ENCODE measurements at places on chromosomes 5 and 9.

DNA sequence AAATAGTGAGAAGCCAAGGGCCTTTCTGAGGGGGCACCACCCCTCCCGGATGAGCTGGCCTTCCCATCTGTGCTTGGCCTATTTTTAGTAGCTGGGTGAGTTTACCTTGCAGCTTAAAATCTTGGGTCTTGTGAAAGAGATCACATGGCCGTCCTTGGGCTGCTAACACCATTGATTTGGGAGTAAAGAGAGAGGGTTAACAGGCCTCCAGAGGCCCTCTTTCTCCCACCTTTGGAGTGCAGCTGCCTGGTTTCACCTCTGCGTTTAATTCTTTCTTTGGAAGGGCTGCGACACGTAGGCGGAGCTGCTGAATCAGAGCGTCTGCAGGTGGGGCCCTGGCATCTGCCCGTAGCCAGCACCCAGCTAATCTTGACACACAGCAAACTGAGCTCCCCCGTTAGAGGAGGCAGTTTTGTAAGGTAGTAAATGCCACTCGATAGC lies 12.8 kb downstream of the OLFM1 start:
- no peak for DNase-seq

- DNase-seq, result no peak
Observed at GRCh38 chr5:59036274-59036961, 453.5 kb downstream of the RAB3C start.

GRCh38 chr5:143396353-143396940 lies 7.0 kb downstream of the NR3C1 start:
- no peak for DNase-seq

DNA sequence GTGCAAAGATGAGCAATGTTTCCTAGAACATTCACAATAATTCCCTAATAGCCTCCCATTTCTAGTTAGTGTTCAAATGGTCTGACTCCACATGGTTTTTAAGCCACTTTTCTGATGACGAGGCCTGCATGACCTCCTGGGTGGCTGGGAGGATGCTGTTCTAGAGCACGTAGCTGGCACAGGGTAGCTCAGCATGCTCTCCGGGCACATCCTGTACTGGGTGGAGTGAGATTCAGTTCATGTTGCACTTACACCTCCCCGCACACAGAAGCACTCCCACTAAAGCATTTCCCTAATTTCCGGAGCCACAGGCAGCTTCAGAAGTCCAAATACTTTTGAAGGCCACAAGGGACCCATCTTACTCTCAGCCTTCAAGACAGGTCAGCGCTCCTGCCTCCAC lies 159.8 kb upstream of the LHFPL2 start:
- DNase-seq, result no peak

DNA sequence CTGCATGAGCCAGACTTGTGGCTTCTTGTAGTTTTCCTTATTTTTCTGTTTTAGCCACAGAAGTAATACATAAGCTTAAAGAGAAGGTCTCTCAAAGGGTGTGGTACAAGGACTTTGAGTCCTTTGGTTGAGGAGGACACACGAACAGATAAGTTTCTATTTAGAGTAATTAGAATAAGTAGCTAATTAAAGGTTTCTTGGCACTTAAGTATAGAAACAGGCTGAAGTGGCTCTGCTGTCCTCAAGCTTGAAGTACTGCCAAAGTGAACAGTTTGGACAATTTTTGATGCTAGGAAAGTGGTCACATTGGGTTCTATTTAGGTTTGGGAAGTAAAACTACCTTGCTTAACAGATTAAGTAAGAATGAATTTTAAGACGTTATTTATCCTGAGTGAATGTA lies 278.3 kb upstream of the MPDZ start:
- DNase-seq, result no peak

DNA sequence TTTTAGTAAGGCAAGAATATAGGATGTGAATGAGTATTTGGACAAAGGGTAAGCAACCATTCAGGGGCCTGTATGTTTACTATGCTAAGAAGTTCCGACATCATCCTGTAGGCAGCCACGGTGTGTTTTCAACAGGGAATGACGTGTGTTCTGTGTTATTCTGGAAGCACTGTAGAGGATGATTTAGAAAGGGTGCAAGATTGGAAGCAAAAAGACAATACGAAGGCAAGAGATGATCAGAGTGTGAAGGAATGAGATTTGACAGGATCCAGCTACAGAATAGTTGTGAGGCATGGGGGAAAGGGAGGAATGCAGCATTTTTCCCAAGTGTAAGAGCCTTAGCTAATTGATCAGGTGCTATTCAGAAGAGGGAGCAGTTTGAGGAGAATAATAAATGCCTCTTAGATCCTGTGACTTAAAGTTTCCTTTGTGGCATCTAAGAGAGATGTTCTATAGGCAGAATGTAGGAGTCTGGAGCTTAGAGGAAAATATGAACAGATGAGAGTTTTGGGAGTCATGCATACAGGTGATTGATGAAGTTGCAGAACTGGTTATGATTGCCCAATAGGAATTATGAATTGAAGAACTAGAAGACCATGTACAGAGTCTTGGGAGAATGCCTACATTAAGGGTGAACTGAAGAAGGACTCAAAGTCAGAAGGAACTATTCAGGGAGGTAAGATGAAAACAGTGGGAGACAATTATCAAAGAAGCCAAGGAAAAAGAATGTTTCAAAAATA lies 2.5 kb downstream of the SMC5 start:
- no peak for DNase-seq

GRCh38 chr5:53090229-53090628 lies 19.3 kb downstream of the MOCS2 start:
- no peak for DNase-seq

DNA sequence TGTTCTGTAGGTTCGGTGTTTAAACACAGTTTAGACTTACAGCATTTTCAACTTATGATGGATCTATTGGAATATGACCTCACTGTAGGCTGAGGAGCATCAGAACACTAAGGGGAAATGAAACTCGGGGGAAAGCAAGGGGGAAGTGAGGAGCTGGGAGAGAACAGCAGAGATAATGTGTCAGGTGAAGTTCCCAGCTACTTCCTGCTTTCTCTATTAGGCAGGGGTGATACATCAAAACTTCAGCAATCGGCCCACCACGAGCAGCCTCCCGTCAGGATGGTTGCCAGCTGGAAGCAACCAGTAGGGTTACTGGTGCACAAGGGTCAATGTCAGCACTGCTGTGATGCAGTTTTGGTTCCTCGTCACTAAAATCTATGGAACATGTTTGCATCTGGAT lies 34.3 kb downstream of the FAT2 start:
- no peak for DNase-seq

GRCh38 chr9:127929625-127929979 lies 975 bp downstream of the PIP5KL1 start:
- DNase-seq, result no peak

DNA sequence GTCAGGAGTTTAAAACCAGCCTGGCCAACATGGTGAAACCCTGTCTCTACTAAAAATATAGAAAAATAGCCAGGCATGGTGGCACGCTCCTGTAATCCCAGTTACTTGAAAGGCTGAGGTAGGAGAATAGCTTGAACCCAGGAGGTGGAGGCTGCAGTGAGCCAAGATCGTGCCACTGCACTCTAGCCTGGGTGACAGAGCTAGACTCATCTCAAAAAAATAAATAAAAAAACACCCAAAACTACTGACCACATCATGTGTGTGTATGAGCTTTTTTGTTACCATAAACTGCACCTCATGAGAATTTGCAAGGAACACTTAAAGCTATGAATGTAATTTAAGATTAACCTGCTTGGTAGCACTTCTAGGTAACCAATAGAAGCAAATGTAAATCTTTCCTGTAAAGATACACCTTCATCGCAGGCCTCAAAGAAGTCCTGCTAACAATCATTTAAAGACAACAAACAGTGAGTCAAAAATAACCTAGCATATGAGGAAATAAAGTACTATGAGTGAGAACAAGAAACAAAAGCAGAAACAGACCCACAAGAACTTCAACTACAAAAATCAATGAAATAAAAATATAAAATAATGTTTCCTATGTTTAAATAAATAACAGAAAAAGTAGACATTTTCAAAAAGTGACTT lies 13.0 kb downstream of the SLC38A9 start:
- DNase-seq, result no peak

DNA sequence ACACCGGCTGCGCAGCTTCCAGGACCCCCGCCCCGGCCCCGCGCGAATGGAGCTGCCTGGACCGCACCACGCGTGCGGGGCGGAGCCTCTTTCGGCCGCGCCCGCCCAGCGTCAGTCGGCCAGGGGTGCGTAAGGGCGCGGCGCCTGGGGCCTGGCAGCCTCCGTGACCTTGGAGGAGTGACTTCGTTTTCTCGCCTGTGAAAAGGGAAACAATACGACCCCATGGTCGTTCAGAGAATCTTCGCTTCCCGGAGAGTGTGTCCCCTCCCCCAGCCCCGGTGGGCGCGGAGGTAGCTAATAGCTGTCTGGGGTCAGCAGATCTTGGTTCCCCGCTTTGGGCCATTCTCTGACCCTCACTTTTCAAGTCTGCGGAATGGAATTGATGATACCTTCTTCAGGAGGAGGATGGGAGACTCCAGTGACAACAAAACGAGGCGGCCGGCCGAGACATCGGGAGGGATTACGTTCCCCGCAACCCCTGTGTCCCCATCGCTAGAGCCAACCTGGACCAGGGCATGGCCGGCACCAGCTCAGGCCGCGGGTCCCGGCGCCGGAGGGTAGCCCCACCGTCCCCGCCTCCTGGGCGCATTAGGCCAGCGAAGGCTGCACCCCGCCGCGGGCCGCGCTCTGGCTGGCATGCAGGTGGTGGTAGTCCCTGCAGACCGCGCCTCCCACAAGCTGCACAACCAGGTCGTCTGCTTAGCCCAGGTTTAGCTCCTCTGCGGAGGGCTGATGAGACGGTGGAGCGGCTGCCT lies 5.5 kb upstream of the CDHR2 start:
- DNase-seq, result no peak

DNA sequence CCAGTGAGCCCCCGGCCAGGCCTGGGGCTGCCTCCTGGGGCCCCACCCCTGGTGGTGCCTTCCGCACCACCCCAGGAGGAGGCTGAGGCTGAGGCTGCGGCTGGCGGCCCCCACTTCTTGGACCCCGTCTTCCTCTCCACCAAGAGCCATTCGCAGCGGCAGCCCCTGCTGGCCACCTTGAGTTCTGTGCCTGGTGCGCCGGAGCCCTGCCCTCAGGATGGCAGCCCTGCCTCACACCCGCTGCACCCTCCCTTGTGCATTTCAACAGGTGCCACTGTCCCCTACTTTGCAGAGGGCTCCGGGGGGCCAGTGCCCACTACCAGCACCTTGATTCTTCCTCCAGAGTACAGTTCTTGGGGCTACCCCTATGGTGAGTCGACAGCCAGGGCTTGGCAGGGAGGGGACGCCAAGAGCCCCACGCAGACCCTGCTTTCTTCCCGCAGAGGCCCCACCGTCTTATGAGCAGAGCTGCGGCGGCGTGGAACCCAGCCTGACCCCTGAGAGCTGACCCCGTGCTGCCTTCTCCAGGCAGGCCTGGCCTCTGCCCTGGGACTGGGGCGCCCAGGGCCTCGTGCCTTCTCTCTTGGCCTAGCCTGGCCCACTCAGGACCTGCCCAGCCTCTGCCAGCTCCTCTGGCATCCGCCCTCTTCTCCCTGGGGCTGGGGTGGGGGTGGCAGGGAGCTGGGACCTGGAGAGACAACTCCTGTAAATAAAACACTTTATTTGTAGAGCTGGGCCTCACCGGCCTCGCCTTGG lies 4.0 kb upstream of the EHMT1 start:
- DNase-seq, result no peak

DNA sequence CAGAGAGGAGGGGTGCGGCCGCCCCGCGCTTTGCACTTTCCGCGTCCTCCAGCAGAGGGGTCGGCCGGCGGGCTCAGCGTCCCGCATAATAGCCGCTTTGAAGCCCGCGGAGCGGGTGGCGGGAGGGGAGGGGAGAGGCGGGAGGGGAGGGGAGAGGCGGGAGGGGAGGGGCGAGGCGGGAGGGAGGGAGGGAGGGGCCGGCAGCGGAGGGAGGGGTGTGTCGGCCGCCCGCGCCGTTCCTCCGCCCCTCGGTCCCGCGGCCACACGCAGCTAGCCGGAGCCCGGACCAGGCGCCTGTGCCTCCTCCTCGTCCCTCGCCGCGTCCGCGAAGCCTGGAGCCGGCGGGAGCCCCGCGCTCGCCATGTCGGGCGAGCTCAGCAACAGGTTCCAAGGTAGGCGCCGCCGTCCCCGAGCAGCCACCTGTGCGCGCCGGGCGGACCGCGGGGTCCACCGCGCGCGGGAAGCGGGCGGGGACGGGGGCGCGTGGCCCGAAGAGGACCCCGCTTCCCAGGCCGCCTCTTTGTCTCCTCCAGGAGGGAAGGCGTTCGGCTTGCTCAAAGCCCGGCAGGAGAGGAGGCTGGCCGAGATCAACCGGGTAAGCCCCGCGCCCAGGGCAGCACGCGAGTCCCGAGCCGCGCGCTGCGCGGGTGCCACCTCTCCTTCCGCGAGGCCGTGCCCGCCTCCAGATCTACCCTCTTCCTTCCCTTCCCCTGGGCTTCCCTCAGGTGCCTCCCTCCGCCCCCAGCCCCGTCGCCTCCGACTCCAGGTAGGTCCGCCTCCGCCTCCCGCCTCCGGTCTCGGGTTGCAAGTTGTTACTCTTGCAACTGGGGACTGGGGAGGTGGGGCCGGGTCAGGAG lies at the start of gene AIF1L:
Gene AIF1L (plus strand): TSS at position 263 of the 857 bp plus-strand sequence. CDS start 99 bp downstream, at position 362.
- no peak for DNase-seq

- no peak for DNase-seq
Observed at GRCh38 chr9:18343784-18344183, 130.2 kb upstream of the ADAMTSL1 start.

GRCh38 chr5:109759306-109759705 lies 69.6 kb downstream of the MAN2A1 start:
- no peak for DNase-seq

DNA sequence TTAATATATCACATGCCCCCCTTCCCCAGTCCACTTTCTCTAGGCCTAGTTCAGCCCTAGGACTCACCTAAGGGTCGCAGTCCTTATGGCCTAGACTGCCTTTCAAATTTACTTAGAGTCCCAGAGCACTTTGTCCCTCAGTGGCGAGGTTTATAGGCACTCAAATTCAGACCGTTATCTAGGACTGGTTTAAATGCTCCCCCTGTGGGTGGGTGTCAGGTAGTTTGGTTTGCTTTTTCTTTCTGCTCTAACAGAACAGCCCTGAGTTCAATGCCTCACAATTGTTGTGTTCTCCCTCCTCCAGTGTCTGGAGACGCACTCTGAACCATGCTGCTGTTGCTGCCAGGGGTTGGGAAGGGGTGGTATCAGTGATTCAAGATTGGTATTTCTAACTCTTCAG lies 317.1 kb downstream of the MAT2B start:
- no peak for DNase-seq

- no peak for DNase-seq
Observed at GRCh38 chr5:170228762-170229435, 3.9 kb upstream of the C5orf58 start.

GRCh38 chr5:57193757-57194413 lies 20.0 kb downstream of the GPBP1 start:
- no peak for DNase-seq

GRCh38 chr5:38187532-38187931 lies 70.8 kb upstream of the EGFLAM start:
- no peak for DNase-seq
